ENCODE measurements at places on chromosomes 12 and 14.

DNA sequence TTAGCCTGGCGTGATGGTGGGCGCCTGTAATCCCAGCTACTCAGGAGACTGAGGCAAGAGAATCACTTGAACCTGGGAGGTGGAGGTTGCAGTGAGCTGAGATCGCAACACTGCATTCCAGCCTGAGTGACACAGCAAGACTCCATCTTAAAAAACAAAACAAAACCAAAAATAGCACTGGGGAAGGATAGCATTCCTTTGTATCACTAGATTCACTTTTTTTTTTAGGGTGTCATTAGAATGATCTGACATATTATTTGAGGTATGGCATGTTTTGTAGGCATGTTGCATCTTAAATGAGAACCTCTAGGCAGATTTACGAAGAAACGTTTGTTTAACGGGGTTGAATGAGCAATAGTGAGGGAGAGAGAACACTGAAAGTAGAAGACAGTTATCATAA lies 16.8 kb upstream of the FAR2 start:
- no peak overlapping the region for H3K4me3 ChIP-seq
- no peaks in the 10 kb centered on the region for H3K4me1 ChIP-seq
- H3K27me3 ChIP-seq: no peaks in the 10 kb centered on the region

- H3K27me3 ChIP-seq: no peaks in the 10 kb centered on the region
- H3K4me3 ChIP-seq: no peak overlapping the region
- H3K4me1 ChIP-seq: no peaks in the 10 kb centered on the region
- no peaks in the 10 kb centered on the region for H3K36me3 ChIP-seq
- DNase-seq: no peak
Observed at GRCh38 chr14:78022059-78022458, 148.1 kb upstream of the NRXN3 start.

DNA sequence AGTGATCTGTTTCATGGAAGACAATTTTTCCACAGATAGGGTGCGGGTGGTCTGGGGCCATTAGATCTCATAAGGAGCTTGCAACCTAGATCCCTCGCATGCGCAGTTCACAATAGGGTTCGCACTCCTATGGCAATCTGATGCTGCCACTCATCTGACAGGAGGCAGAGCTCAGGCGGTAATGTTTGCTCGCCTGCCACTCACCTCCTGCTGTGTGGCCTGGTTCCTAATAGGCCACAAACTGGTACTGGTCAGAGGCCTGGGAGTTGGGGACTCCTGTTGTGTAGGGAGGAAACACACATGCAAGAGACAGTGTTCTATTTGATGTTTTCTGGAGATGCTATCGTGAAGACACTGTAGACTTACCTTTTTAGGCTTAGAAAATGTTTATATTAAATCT lies 77.0 kb upstream of the FGD4 start:
- H3K27me3 ChIP-seq: no peaks in the 10 kb centered on the region
- H3K4me1 ChIP-seq: no peaks in the 10 kb centered on the region
- no peaks in the 10 kb centered on the region for H3K36me3 ChIP-seq
- H3K4me3 ChIP-seq: no peak overlapping the region
- DNase-seq: no peak

GRCh38 chr14:44928793-44929192 lies 33.0 kb downstream of the KLHL28 start:
- H3K36me3 ChIP-seq: peaks cover 4% of the 10 kb centered on the region
- no peak for DNase-seq
- no peaks in the 10 kb centered on the region for H3K4me1 ChIP-seq
- H3K4me3 ChIP-seq: no peak overlapping the region

DNA sequence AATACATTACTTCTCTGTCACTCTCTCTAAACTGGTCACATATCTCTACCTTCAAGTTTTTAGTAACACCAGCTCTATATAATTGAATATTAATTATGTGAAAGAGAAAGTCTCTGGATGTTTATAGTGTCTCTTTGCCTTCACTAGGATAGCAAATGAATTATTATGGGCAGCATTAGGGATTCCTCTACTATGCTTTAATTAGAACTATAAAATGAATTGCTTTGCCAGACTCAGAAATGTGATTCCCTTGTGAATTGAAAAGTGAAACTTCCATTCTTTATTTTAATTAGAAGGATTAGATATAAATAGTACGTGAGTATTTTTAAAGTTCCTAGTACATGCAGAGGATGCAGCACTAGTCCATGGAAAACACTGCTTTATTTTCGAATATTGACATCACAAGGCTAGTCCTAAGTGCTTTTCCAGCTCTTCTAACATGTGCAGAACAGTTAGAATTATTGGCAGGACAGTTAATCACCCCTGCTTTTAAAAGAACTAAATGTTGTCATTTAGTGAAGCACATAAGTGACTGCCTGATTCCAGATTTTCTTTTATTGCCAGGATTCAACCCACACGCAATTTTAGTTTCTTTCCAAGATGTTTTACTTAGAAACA lies 23.0 kb upstream of the REP15 start:
- no peaks in the 10 kb centered on the region for H3K27me3 ChIP-seq
- no peaks in the 10 kb centered on the region for H3K4me1 ChIP-seq
- no peak overlapping the region for H3K4me3 ChIP-seq
- no peak for DNase-seq
- no peak overlapping the region for H3K27ac ChIP-seq
- H3K36me3 ChIP-seq: no peaks in the 10 kb centered on the region

GRCh38 chr12:111471236-111471635 lies 65.5 kb downstream of the SH2B3 start:
- no peaks in the 10 kb centered on the region for H3K4me1 ChIP-seq
- H3K4me3 ChIP-seq: no peak overlapping the region
- H3K36me3 ChIP-seq: peaks cover 4% of the 10 kb centered on the region
- no peaks in the 10 kb centered on the region for H3K27me3 ChIP-seq
- no peak overlapping the region for H3K27ac ChIP-seq

GRCh38 chr12:2507814-2508213 lies 287.0 kb upstream of the FKBP4 start:
- no peak overlapping the region for H3K27ac ChIP-seq
- H3K4me1 ChIP-seq: no peaks in the 10 kb centered on the region
- H3K4me3 ChIP-seq: no peak overlapping the region
- no peaks in the 10 kb centered on the region for H3K36me3 ChIP-seq
- no peak for DNase-seq

- no peaks in the 10 kb centered on the region for H3K4me1 ChIP-seq
- no peak overlapping the region for H3K4me3 ChIP-seq
- no peak overlapping the region for H3K27ac ChIP-seq
- no peaks in the 10 kb centered on the region for H3K36me3 ChIP-seq
Observed at GRCh38 chr14:106613256-106613655, 1086.9 kb downstream of the TMEM121 start.
